ENCODE measurements at places on chromosomes 5 and 9.
A peak's percentile ranks its signal among the peaks of the same experiment; 100 is the strongest.

- no peak for DNase-seq
These were observed 40.1 kb upstream of the SUB1 start for GRCh38 chr5:32545102-32545800.

DNA sequence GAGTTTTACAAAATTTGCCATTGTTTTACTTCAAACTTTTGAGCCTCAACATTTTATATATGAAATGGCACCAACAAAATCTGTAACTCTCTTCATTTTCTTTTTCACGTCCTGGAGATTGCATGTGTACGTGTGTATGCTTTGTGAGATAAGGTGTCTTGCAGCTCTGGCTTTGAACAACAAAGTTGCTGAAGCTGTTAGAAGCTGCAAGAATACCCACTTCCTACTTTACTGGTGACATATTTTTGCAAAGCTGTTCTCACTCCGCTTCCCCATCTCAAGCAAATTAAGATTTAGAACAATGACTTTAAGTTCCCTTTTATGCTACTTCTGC, 41.8 kb downstream of the FYB1 start:
- DNase-seq, result no peak

GRCh38 chr9:96140296-96141127, 161.5 kb downstream of the HSD17B3 start:
- peak; percentile 18 for DNase-seq

GRCh38 chr5:41414598-41414997, 95.8 kb downstream of the PLCXD3 start:
- no peak for DNase-seq

- no peak for DNase-seq
These were observed 106.5 kb upstream of the LARP1 start for GRCh38 chr5:154648706-154649105.

DNA sequence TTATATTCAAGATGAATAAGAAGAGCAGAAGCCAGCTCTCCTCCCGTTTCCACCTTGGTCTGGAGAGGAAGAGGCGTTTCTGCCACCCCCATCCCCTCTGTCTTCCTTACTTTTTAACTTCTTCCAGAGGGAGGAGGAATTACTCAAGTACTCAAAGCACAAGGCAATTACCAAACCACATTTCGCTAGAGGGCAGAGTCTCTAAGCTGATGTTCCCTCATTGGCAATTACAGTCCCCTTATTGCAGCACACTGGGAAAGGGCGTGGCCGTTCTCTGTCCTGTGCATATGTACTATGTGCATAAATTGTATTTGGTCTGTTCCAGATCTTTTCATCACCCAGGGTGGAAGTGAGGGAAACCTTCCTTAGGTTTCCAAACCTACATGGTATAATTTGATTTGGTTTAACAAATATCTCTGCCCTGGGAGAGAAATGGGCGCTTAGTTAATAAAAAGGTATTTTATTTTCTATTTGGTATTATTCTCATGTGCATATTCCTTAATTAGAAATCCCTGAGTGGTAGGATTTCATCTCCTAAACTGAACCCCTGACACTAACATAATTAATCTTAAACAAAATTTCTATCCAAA, 29.8 kb upstream of the ALDOB start:
- no peak for DNase-seq

GRCh38 chr5:149434162-149435014, 55.3 kb upstream of the IL17B start:
- DNase-seq, result no peak
